Right hindlimb (tissue), 1 donor: ENCODE measurements at places on chromosomes 3 and 15.

- DNase-seq = no peak
Measured at GRCh38 chr15:72995849-72996248, 56.4 kb upstream of the NEO1 start.

DNA sequence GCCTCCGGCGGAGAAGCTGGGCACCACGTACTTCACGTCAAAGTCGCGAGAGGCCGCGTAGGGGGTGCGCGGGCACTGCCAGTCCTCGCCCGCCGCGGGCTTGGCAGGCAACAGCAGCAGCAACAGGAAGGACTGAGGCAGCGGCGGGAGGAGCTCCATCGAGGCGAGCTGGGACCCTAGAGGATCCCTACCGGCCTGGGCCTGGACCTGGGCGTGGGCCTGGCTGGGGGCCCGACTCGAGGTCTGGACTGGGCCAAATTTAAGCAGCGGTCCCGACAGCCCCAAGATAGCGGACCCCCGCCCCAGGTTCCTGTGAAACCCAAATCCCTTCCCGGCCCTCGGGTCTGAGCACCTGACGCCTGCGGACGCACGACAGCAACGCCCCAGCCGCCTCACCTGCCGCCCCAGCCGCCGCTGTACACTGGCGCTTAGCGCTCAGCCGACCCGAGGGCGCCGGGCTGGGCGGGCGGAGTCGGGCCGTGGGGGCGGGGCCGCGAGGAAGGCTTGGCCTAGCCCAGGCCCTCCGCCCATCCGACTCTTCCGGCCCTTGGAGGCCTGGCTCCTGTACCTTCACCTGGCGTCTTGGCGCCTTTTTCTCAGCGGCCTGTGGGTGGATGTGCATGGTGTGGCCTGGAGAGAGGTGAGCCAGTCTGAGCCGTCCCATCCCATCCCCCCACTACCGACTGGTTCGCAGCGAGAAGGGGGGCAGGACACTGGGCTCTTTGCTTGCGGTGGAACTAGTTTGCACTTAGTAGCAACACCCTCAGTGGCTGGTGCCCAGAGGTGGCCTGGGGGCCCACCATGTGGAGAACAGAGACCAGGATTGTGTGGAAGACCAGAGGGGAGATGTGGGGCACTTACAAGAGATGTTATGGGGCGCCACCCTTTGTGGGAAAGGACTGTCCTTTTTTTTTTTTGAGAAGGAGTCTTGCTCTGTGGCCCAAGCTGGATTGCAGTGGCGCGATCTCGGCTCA, at the start of gene MST1R:
Gene MST1R (minus strand): TSS at position 423 of the 974 bp plus-strand sequence. CDS start 264 bp downstream, at position 159.
- DNase-seq = peak; percentile 70

DNA sequence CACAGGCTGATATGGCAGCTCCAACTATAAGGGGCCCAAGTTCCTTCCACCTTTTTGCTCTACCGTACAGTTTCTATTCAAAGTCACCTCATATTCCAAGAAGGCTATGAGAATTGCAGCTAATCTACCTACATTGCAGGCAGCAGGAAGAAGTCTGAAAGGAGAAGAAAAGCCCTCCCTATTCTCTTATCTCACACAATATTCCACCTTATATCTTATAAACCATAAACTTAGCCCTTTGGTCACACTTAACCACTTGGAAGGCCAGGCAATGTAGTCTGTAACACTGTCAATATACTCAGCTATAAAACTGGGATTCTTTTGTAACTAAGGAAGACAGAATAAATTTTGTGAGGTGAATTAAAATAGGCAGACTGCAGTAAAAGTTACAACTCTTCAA, 54.9 kb downstream of the TBC1D5 start:
- DNase-seq = no peak

DNA sequence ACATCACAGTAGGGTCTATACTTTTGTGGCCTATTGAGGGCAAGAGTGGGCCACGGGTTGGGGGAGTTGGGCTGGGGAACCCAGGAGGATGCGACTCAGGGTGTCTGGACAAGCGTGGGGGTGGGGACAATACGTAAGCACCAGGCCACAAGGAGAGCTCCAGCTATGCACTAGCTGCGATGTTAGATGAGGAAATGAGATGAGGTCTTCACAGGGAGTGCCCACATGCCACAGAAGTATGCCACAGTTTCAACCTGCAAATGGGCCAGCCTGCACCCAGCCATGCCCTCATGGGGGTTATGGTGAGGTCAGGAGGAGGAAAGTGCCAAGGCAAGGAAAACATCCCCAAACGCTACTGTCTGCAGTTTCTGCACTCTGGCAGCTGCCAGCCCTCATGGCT, 30.5 kb downstream of the CACNA2D2 start:
- DNase-seq = no peak

DNA sequence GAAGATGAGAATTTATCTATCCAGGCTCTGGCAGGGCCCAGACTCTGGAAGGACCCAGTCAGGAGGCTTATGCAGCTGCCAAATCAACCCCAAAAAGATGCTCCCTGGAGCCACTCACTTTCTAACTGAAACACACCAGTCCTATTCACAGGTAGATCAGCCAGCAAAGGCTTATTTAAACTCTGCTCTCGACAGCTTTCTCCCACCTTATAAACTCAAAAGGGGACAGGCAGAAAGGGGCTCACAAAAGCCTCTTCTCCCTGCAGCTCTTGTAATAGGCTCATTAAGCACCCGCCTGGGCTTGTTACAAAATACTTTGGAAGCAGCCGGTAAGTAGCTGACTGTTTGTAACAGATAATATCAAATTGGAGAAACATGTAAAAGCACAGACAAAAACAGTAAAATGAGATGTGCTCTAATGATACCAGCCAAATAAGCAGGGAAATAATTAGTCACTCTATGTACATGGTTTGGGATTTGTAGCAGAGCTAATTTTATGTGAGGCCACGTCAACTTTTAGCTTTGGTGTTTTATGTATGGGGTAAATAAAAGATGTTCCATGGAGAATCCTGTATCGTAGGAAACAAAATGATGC, 213.8 kb downstream of the NR2F2 start:
- DNase-seq = no peak

GRCh38 chr15:72599855-72600464, 54.5 kb upstream of the GOLGA6B start:
- peak; percentile 34 for DNase-seq

- DNase-seq = no peak
Measured at GRCh38 chr15:35622641-35623340, 76.8 kb upstream of the DPH6 start.

- DNase-seq = no peak
Measured at GRCh38 chr3:133467780-133468179, 67.9 kb downstream of the BFSP2 start.

- DNase-seq = no peak
Measured at GRCh38 chr3:11534011-11534792, 109.5 kb downstream of the VGLL4 start.

DNA sequence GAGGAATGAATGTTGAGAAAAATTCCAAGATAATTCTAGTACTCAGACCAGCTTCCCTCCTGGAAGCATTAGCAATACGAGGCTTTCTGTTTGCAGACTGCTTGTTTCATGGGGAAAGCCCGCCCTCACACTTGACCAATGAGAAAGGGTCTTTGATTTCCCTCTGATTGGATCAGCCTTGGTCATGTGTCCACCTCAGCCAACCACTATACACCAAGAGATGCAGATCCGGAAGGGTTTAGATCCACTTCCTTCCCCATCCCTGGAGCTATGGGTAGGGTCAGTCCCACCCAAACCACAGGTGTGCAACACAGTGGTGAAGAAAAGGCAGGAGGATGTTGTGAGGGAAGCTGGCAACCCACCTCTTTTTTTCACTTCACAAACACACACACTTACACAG, 154.7 kb downstream of the SV2B start:
- DNase-seq = no peak

GRCh38 chr3:119322021-119322834, 28.0 kb downstream of the ARHGAP31 start:
- DNase-seq = no peak

GRCh38 chr3:48543271-48543866, 13.2 kb downstream of the PFKFB4 start:
- no peak for DNase-seq
